NCI-H774 (cell line): ENCODE measurements at places on chromosomes 2 and 18.

GRCh38 chr2:218137514-218137913 is 11.7 kb downstream of the CXCR2 start:
- no peak for DNase-seq

DNA sequence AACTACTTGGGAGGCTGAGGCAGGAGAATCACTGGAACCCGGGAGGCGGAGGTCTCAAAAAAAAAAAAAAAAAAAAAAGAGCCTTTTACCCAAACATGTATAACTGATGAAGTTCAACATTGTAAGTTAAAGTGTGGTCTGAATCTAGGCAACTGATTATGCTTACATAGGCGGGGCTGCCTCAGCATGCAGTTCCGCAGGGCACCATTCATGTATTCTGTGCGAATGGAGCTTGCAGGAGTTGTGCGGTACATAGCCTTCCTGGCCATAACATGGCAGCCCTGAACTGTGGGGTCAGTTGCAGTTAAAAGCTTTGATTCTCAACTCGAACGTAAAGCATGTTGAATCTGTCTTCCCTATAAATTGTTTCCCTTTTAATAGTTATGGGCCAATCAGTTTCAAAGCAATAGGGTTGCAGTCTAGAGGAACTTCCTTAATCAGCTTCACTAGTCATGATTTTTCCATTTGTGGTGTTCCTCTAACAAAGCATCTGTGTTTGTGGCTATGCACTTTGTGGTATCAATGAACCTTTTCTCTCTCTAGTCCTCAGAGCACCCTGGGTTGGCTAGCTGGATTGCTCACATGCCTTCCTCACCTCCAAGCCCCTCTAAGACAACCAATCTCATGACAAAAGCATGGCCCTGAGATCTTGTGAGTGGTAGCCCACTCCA is 30.6 kb upstream of the CEP68 start:
- no peak for DNase-seq

- DNase-seq: no peak
Measured at GRCh38 chr2:111046670-111047069, 74.0 kb upstream of the BCL2L11 start.

DNA sequence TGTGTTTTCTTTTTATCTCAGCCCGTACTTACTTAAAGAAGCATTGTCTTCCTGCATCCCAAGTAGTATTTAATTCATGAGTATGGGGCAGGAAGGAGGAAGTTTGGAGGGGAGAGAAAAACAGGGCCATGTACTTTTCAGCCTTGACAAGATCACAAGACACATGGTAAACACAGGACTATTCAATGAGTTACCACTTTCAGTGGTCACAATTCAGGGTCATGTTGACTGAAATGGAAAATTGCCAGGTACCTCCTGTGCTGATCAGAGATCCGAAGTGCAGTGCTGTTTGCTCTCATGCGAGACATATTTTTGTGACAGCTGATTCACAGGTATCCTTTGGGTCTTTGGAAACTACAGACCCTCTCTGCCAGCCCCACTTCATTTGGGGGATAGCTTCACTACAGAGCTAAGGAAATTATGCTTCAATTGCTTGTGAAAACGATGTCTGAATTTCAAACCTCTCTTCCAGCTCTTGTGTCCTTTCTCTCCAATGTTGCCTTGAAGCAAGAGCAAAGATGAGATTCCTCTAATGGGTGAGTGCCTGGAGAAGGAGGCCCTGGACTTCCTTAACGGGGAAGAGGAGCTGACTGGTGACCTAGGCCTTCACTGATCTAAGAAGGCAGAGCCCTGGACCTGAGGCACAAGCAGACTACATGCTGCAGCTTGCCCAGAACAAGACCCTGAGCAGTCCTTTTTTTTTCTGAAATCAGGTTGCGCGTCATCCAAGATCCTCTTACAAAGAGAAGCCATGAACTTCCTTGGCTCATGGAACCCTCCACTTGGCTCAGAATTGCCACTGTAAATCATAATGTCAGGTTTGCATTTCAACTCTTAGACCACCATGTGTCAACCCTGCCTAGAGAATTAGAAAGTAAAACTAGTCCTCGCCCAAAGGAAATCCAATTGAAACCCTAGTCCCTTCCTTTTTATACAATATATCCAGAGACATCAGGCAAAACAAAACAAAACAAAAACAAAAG is 44.1 kb downstream of the EVA1A start:
- peak; percentile 26 for DNase-seq

DNA sequence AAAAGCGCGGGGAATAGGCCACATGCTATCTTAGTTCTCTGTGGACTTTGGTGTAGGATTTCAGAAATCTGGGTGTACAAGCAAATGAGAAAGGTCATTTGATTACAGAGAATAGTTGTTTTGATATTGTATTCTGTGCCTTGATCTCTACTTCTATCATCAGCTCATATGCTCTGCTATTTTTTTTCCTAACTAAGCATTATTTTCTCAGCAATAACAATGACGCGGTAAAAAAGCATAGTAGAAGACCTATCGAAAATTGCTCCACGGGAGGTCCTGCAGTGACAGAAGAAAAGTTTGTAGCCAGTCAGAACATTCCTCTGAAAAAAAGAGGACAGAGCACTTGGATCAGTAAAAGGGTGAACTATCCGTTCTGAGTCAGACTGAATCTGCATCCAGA is 2.8 kb upstream of the SETBP1 start:
- no peak for DNase-seq

GRCh38 chr2:8954990-8955389 is 48.5 kb downstream of the MBOAT2 start:
- DNase-seq: no peak

DNA sequence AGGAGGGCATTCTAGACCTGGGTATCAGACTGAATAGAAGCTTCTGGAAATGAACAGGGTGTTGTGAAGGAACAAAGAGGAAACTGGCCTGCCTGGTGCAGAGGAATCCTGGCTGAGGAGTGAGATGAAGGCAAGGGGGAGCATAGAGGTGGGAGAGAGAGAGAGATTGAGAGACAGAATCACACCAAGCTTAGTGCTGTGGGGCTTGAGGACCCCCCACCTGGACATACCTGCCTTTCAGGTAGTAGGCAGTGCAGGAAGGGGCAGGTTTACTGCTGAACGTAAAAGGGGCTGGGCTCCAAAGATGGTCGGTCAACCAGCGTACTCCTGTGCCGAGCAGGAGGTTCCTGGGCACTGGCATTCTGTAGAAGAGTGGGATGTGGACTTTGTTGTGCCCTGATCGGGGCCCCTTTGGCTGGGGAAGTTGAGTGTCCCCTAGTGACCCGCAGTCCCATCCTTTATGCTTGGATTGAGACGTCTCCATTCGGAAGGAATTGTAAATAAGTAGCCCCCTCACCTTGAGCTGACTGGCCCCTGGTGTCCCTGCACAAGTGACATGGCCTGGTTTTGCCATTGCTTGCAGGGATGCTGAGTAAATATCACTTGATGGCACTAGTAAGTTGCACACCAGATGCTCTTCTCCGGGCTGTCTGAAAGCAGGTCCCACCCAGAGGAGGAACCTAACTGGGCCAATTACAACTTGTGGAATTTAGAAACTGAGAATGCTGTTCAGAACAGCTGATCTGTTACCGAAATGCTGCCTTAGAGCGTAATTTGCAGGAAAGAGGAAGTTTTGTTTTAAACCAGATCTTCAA is 1.4 kb downstream of the UBE2F start:
- DNase-seq: no peak

- no peak for DNase-seq
Measured at GRCh38 chr2:130302164-130302886, 40.4 kb upstream of the IMP4 start.

DNA sequence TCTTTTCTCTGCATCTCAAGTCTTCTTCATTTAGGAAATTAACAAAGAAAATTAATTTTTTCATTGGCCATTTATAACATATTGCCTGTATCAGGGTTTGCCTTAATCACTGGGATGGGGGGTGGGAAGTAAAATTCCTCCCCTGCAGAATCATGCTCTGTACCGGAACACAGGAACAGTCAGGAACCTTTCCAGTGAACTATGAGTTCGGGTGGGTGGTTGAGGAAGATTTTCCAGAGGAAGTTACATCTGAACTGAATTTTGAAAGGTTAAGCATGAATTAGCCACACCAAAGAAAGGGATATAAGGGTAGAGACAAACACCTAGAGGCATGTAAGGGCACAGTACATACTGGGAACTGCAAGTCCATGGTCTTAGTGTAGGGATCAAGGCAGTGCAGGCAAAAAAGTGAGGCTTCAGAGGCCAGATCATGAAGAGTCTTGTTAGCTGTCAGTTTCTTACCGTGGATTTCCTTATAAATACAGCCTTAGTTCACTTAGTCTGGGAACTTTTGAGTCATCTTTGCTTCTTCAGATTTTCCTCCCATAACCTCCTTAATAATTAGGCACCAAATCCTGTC is 55.6 kb downstream of the FAM117B start:
- no peak for DNase-seq

DNA sequence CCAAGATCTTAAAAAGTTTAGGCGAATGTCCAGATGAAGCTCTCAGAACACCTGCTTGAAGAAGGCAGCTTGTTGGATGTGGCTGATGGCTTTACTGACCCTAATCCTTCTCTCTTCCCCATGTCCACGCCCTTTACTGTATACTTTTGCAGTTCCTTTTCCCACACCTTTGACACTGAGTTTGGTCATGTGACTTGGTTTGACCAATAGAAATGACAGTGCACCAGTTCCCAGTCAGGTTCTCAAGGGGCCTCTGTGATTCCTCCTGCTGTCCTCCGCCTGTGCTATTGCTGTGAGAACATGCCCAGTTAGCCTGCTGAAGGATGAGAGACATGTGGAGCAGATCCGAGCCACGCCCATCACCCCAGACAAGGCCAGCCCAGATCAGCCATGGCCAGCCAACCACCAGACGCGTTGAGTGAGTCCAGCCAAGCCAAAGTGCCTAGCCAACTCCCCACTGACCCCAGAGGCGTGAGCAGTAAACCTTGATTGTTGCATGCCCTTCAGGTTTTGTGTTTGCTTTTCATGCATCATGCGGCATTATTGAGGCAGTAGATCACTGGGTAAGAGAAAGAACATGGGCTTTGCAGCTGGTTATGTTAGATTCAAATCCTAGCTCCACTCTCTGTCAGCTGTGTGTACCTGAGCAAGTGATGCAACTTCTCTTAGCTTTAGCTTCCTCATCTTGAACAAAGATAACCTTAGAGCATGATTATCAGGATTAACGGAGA is 258.0 kb upstream of the SIX2 start:
- DNase-seq: peak; percentile 24

GRCh38 chr2:149562324-149562723 is 25.3 kb downstream of the MMADHC start:
- peak; percentile 29 for DNase-seq

- DNase-seq: no peak
Measured at GRCh38 chr2:139214801-139215200, 434.6 kb upstream of the NXPH2 start.

DNA sequence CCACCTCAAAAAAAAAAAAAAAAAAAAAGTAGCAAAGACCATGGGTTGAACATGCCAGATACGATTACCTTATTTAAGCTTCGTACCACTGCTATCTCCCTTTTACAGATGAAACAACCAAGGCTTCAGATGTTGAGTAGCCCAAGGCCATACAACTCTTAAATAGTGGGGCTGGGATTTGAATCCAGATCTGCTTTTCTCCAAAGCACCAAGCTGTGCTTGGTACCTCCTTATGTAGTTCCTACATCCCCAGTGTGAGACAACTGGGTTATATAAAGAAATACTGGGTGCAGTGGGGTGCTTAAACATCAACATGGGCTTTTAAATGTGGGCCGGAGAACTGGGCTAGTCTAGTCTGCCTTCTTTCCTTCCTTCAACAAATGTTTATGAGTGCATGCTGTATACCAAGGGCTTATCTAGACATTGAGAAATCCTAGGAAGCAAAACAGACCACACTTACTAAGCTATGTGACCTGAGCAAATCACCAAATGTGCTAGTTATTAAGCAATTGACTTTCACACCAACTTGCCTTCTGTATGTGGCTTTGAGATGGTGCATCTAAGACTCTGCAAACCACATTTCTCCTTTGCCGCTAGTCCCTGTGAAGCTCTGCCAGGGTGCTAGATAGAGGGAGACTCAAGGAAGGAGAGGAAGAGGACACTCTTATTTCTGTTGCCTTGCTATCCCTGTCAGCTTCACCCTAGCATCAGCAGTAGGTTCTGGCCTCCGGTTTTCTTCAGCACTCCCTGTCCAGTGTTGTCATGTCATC is 206.8 kb upstream of the FBXO11 start:
- no peak for DNase-seq

DNA sequence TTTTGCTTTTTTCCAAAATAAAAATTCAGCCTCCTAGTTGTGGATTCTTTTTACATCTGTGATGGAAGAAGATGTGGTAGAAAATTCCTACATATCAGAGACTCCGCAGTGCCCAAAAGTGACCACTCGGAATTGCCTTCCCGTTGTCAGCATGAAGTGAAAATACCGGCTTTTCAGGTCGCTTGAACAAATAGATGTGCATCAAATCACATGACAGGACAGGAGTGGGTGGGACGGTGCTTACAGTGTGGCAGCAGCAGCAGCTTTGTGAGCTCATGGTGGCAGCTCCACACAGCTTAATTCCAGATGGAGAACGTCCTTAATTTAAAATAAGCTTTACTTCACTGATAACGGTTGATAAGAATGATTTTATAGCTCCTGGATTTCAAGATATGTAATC is 20.3 kb downstream of the SALL3 start:
- peak; percentile 76 for DNase-seq

- no peak for DNase-seq
Measured at GRCh38 chr18:14942275-14942674, 194.3 kb downstream of the ANKRD30B start.

GRCh38 chr18:2444201-2444875 is 127.0 kb downstream of the METTL4 start:
- DNase-seq: no peak

GRCh38 chr18:12441475-12442034 is 33.8 kb downstream of the PRELID3A start:
- DNase-seq: no peak

GRCh38 chr18:24530630-24531111 is 70.2 kb downstream of the HRH4 start:
- peak; percentile 41 for DNase-seq

GRCh38 chr2:170525566-170525900 is 189.6 kb upstream of the SP5 start:
- no peak for DNase-seq

DNA sequence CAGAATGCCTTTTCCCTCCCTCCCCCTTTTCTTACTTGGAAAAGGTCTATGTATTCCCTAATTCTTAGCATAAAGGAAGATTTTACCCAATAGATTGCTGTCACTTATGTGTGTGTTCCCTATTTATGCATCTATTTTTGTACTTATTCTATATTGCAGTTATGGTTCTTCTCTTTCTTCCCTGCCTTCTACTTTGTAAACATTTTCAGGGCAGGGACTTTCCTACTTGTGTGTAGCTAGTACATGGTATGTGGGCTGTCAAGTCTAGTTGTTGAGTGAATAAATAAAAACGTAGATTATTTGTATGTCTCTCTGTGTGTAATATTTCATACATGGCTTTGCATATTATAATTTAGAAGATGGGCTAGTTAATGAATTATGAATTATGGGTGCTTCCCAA is 45.3 kb downstream of the PSMD14 start:
- no peak for DNase-seq

DNA sequence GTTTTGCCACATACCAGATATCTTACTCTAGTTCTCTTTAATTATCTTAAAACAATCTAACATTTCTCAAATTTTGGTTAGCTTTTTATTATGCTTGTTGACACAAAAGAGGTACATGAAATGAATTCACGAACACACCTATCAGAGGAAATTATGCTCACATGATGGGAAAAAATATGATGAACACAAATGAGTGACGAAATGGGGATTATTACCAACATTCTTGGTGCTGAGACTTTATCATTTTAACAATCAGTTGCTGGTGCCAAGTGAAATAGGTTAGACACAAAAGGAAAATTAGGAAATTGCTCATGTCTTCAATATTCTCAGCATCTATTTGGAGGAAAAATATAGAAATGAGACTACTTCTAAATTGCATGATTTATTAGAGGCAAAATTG is 944.7 kb upstream of the NRXN1 start:
- no peak for DNase-seq

- DNase-seq: no peak
Measured at GRCh38 chr2:176805345-176805744, 407.2 kb upstream of the HNRNPA3 start.
